Fibroblast of villous mesenchyme (primary cell): ENCODE measurements at places on chromosomes 5 and 9. TPM values are rescaled to one million over a fixed set of nuclear protein-coding genes. Genes with fewer than 3 reads are reported as not detected.

DNA sequence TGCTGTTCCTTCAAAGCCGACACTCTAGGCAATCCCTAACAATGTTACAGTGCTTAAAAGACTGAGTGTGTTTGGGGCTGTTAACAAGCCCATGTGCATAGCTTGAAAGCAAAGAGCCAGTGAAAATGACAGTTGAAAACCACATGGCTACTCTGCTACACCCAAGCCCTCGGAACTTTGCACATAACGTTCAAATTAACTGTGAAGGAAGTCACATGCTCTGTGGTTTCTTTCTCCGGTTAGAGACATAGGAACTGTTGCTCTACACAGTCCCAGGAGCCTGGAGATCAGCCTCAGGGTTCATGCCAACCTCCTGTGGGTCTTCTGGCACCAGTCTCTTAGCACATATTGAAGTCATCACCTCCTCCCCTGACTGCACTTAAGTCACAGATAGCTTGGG is 51.1 kb downstream of the C9orf152 start:
- peak; percentile 71 for DNase-seq

GRCh38 chr5:15566306-15566705 is 66.3 kb downstream of the FBXL7 start:
- DNase-seq = no peak

RANBP3L gene
- total RNA-seq = 0.32 and 1.3 TPM in 2 replicates

ENTPD2 gene
- total RNA-seq = not detected in 2 replicates

- DNase-seq = no peak
Measured at GRCh38 chr5:133423011-133423617, 189.2 kb downstream of the FSTL4 start.

GRCh38 chr5:36060420-36060887 is 6.2 kb downstream of the UGT3A2 start:
- peak; percentile 33 for DNase-seq

GLRA1 gene
- not detected in 2 replicates for total RNA-seq

PDCD1LG2 gene
- 31.6 and 59.6 TPM in 2 replicates for total RNA-seq

DNA sequence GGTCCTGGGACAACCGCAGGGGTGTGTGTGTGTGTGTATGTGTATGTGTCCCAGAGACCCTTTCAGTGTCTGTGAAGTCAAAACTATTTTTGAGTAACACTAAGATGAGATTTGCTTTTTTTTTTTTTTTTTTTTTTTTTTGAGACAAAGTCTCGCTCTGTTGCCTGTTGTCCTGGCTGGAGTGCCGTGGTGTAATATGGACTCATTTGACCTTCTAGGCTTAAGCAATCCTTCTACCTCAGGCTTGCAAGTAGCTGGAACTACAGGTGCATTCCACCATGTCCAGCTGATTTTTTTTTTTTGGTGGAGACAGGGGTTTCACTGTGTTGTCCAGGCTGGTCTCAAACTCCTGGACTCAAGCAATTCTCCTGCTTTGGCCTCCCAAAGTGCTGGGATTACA is 97.4 kb upstream of the KLF9 start:
- no peak for DNase-seq

EPB41L4A gene
- 0.64 and 0.86 TPM in 2 replicates for total RNA-seq

GRCh38 chr5:122311497-122311960 is 508 bp upstream of the SNCAIP start:
- no peak for DNase-seq

- DNase-seq = no peak
Measured at GRCh38 chr5:100818340-100818739, 84.7 kb downstream of the ST8SIA4 start.

PRDM9 gene
- not detected in 2 replicates for total RNA-seq

TMEM161B gene
- total RNA-seq = 14.2 and 18.1 TPM in 2 replicates

GRCh38 chr9:5630081-5630507 is 1.2 kb downstream of the RIC1 start:
- DNase-seq = peak; percentile 56

HMMR gene
- 10.0 and 32.8 TPM in 2 replicates for total RNA-seq

CORO2A gene
- total RNA-seq = 0.32 and 2.2 TPM in 2 replicates

SOWAHA gene
- total RNA-seq = under 0.01 TPM in 2 replicates

TLR4 gene
- total RNA-seq = 8.4 and 18.1 TPM in 2 replicates

DNA sequence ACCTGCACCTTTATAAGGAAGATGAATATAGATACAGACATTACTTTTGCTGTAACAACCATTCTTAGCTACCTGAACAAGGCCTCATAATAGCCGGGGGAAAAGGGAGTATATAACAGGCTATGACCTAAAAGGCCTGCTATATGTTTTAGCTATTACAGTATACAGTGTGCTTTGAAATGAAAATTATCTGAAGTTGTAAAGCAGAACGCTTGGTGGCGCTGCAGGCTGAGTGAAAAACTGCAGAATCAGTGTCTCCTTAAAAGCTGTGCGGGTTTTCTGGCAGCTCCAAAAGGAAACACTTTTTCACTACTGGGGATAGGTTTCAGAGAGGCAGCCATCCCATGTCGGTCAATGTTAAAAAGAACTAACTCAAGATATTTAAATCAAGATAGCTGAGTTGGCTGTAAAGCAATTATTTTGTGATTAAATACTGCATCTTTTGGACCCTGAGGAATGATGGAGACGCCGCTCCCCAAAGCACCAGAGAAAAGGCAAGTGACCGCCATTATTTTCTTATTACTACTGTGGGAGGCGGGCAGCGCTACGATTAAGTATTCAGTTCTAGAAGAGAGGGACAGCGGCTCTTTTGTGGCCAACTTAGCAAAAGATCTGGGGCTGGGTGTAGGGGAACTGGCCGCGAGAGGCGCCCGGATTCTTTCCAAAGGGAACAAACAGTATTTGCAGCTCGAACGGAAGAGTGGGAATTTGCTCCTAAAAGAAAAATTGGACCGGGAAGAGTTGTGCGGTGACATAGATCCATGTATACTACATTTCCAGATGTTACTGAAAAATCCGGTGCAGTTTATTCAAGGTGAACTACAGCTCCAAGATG is 5.9 kb downstream of the PCDHB6 start:
- DNase-seq = no peak

DNA sequence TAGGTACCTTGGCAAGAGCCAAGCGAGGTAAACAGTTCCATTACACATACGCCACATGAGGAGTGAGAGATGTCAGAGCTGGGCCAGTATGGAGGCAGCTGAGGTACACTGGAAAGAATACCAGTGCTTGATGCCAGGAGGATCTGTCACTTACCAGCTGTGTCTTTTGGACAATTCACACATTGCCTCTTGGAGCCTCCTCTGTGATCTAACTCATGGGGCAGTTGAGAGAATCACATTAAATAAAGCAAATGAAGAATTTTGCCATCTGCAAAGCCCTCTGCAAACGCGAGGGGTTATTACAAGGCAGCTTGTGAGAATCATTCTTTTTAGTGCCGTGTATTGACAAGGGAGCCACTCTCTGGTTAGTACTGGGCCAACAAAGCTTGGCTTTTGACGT is 429.7 kb upstream of the KLF4 start:
- no peak for DNase-seq

CATSPER3 gene
- total RNA-seq = under 0.01 TPM in 1 of 2 replicates, not detected in the other

BAAT gene
- under 0.01 TPM in 1 of 2 replicates, not detected in the other for total RNA-seq

- peak; percentile 6 for DNase-seq
Measured at GRCh38 chr5:146588331-146589027, 72.5 kb upstream of the GPR151 start.

OTP gene
- not detected in 2 replicates for total RNA-seq

SLC6A7 gene
- total RNA-seq = under 0.01 TPM in 2 replicates

DNA sequence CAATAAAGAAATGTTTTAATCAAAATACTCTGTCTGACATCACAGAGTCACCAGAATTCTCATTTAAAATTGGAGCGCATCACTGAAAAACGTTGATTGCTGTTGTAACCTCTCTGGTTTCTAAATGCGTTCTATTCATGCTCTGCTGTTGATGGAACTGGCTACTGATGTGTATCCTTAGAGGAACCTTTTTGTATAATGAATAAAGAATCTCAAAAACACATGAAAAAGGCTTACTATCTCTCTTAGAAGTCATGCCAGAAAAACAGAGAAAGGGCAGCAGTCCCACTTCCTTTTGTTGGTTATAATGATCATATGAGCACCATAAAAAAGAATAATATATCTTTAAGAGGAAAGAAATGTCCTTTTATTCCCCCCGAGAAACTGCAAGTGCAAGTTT is 615.5 kb downstream of the TLE1 start:
- DNase-seq = no peak

GFI1B gene
- under 0.01 and 0.32 TPM in 2 replicates for total RNA-seq

CFAP77 gene
- under 0.01 TPM in 1 of 2 replicates, not detected in the other for total RNA-seq

DNA sequence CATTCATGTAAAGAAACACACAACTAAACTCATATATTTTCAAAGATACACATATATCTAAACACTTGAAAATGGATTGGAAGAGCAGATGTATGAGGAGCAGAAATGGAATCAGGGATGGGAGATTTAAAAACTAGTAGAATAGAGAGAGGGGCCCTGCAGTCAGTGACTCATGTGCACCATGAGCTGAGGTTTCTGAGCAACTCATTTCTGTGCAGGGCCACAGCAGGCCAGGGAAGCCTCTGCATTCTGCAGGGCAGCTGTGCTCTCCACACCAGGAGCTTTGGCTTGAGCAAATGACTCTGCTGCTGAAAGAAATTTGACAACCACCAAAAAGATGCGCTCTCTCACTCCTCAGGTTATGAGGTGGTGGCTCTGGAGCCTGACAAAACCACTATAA is 27.1 kb downstream of the LHX6 start:
- no peak for DNase-seq

GRCh38 chr9:129258124-129258822 is 80.2 kb upstream of the IER5L start:
- DNase-seq = peak; percentile 93
